Central memory CD8-positive, alpha-beta T cell (primary cell): ENCODE measurements at places on chromosomes 11 and 22.
A peak's percentile ranks its signal among the peaks of the same experiment; 100 is the strongest.

DNA sequence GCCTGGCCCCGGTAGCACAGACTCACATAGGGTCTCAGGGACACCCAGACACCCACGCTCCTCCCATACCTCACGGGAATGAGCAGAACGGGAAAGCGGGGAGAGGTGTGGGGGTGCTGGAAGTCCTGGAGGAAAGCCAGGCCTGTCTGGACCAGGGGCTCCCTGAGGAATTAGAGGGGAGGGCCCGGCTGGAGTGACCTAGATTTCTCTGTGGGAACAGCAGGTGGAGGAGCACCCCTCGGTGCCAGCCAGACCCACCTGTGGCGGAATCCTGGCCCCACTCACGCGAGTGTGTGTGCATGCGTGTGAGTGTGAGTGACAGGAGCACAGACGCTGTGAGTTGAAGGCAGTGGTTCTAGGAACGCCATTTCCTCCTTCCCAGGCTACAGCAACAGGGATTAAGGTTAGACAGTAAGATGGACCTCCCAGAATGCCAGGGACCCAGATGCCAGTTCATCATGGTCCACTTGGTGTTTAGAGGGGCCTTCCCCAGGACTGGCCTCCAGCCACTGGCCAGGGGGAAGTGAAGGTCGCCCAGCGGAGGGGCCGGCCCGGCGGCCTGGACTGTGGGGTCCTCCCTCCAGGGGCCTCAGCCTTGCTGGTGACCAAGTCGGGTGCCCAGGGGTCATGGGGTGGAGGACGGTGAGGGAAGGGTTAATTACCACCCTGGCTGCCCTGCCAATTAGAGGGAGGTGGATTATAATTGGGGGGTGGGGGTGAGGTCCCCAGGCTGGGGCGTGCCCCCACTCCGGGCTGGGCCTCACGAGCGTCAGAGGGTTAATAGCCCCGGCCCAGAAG, 1.0 kb downstream of the PKP3 start:
- H3K4me3 ChIP-seq = no peak overlapping the region
- H3K27ac ChIP-seq = no peak overlapping the region
- H3K36me3 ChIP-seq = peaks cover 2% of the 10 kb centered on the region
- no peak for DNase-seq

DNA sequence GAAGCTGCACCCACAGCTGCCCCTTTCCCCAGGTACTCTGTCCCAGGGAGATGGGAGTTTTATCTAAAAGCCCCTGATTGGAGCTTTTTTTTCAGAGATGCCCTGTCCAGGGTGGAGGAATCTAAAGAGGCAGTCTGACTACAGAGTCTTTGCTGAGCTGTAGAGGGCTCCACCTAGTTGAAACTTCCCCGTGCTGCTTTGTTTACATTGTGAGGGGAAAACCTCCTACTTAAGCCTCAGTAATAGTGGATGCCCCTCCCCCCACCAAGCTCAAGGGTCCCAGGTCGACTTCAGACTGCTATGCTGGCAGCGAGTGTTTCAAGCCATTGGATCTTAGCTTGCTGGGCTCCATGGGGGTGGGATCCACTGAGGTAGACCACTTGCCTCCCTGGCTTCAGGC, 470.1 kb upstream of the LARGE1 start:
- no peak for DNase-seq
- no peaks in the 10 kb centered on the region for H3K4me1 ChIP-seq
- no peaks in the 10 kb centered on the region for H3K27me3 ChIP-seq

DNA sequence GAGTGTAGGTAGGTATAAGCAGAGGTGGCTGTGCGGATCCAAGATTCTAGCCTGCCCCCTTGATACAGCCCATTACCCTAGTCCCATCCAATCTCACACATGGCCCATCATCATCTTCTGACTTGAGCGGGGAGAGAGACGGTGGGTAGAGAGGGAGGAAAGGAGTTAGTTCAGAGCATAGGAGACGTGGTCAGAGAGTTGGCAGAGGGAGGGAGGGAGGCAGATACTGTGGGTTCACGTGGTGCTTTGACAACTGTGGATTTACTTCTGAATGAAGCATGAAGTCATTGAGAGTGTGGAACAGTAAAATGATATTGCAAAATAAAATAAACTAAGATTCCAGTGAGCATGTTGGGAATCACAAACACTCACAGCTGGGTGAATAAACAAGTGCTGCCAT, 31.4 kb upstream of the VPREB1 start:
- H3K4me3 ChIP-seq = no peak overlapping the region
- DNase-seq = no peak
- no peaks in the 10 kb centered on the region for H3K36me3 ChIP-seq

- DNase-seq = no peak
- H3K4me3 ChIP-seq = no peak overlapping the region
Observed at GRCh38 chr22:43202756-43203410, 15.9 kb upstream of the TTLL12 start.

DNA sequence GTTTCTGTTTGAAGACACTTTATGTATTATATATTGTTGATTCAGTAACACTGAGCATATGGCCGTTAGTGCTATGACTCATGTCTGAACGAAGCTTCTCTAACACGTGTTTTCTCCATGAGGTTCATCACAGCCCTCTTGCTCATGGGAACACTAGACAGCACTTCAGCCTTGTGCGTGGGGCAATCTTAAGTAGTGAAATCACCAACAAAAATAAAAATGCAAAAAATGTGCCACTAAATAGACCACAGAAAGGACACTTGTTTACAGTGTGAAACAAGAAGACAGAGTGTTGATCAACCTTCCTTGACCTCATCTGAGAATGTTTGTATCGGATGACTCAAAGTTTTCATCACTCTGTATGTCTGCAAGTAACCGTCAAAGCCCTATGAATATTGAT, 94.5 kb downstream of the FDX1 start:
- no peak for DNase-seq
- peak overlapping the region; percentile 25 for H3K4me3 ChIP-seq
- peaks cover 74% of the 10 kb centered on the region for H3K4me1 ChIP-seq
- H3K36me3 ChIP-seq = no peaks in the 10 kb centered on the region
- H3K27me3 ChIP-seq = no peaks in the 10 kb centered on the region
- peak overlapping the region; percentile 60 for H3K27ac ChIP-seq

- no peaks in the 10 kb centered on the region for H3K4me1 ChIP-seq
- no peak for DNase-seq
Observed at GRCh38 chr11:10144954-10145353, 149.1 kb downstream of the SBF2 start.

- peak; percentile 58 for DNase-seq
- H3K4me3 ChIP-seq = peak within 1 kb of the TSS; percentile 97
- peaks cover 15% of the 10 kb centered on the region for H3K36me3 ChIP-seq
- peak within 1 kb of the TSS; percentile 97 for H3K27ac ChIP-seq
- H3K27me3 ChIP-seq = no peaks in the 10 kb centered on the region
Observed at GRCh38 chr11:33257160-33257896, at the start of gene HIPK3. HIPK3 (plus strand) TSS chr11:33257381.

GRCh38 chr11:7353100-7353499, 101.4 kb downstream of the SYT9 start:
- no peak for DNase-seq
- H3K4me1 ChIP-seq = no peaks in the 10 kb centered on the region

DNA sequence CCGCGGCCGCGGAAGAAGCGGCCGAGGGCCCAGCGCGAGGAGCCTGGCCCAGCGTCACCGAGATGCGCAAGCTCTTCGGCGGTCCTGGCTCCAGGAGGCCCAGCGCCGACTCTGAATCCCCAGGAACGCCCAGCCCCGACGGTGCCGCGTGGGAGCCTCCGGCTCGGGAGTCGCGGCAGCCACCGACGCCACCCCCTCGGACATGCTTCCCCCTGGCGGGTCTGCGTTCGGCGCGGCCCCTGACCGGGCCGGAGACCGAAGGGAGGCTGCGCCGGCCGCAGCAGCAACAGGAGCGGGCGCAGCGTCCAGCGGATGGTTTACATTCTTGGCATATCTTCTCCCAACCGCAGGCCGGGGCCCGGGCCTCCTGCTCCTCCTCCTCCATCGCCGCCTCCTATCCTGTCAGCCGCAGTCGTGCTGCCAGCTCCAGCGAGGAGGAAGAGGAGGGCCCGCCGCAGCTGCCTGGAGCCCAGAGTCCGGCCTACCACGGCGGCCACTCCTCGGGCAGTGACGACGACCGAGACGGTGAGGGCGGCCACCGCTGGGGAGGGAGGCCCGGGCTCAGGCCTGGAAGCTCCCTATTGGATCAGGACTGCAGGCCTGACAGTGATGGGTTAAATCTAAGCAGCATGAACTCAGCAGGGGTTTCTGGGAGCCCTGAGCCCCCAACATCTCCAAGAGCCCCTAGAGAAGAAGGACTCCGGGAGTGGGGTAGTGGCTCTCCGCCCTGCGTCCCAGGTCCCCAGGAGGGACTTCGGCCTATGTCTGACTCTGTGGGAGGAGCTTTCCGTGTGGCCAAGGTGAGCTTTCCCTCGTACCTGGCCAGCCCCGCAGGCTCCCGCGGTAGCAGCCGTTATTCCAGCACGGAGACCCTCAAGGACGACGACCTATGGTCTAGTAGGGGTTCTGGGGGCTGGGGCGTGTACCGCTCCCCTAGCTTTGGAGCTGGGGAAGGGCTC, 1.2 kb downstream of the ARHGEF17 start:
- DNase-seq = no peak
- H3K4me1 ChIP-seq = peaks cover 21% of the 10 kb centered on the region
- peaks cover 15% of the 10 kb centered on the region for H3K27me3 ChIP-seq
- no peaks in the 10 kb centered on the region for H3K36me3 ChIP-seq
- peak overlapping the region; percentile 23 for H3K4me3 ChIP-seq

GRCh38 chr11:95229199-95229992, 1.6 kb downstream of the SESN3 start:
- peak overlapping the region; percentile 89 for H3K27ac ChIP-seq
- DNase-seq = no peak
- no peak overlapping the region for H3K4me3 ChIP-seq
- no peaks in the 10 kb centered on the region for H3K27me3 ChIP-seq
- peaks cover 7% of the 10 kb centered on the region for H3K36me3 ChIP-seq

DNA sequence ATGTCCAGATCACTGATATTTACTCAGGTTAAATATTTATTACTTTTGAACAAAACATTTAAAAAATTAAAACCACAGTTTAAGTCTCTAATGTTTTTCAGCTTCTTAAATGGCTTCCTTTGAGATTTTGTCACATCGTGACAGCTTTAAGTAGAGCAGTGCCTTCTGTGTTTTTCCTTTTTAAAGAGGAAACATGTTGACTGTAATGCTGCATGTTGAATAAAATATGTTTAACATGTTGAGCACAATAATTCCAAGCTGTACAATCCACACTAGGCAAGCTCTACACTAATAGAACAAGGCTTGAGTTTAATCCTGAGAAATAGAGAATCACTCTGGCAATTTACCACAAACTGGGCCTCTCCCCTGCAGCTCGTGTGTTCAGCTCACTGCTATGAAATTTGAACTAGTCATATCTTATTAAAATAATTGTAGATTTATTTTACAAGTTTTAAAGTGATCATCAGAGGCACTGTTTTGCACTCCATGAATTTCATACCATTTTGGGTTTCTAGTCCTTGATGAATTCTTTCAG, 368.3 kb downstream of the SOX6 start:
- H3K4me1 ChIP-seq = no peaks in the 10 kb centered on the region
- DNase-seq = no peak
- no peaks in the 10 kb centered on the region for H3K36me3 ChIP-seq
- H3K27ac ChIP-seq = no peak overlapping the region
- H3K27me3 ChIP-seq = no peaks in the 10 kb centered on the region

DNA sequence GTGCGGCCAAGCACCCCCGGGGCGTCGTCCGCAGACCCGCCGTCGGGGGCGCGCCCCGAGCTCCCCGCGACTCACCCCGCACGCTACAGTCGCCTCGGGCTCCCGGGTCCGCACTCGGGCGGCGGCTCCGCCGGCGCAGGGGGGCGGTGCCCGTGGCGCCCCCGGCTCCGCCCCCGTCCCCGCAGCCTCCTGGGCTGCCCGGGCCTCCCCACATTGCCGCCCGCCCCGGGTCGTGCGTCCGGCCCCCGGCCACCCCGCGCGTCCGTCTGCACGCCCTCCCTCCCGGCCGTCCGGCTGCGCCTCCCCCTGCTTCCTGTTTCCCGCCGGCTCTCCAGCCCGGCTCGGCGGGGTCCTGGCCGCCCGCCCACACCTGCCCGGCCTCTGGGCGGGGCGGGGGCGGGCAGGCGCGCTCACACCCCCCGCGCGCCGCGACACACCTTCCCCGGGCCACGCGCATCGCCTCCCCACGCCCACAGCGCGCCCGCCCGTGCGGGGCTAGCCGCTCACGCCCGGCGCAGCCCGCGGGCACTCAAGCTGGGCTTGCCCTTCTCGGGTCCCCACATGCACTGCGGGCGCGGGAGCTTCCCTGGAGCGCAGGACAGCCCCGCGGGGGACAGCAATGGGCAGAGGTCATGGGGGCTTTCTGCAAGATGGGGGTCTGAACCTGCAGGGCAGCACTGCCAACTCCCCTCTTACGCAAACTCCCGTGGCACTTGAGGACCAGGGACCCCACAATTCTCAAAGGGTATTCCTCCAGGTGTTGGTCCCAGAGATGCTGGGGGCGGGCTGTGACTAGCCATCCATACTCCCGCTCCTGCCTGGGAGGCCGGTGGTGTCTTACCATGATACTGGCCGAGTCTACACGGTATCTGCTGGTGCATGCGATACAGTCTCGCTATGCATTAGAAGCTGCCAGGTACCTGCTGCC, at the start of gene CARD10:
TSS of gene CARD10 (minus strand) at position 148 of the 928 bp plus-strand sequence. CDS start 215 bp downstream, outside the sequence.
- peaks cover 6% of the 10 kb centered on the region for H3K4me1 ChIP-seq
- H3K27me3 ChIP-seq = peaks cover 47% of the 10 kb centered on the region
- peak within 1 kb of the TSS; percentile 71 for H3K4me3 ChIP-seq

DNA sequence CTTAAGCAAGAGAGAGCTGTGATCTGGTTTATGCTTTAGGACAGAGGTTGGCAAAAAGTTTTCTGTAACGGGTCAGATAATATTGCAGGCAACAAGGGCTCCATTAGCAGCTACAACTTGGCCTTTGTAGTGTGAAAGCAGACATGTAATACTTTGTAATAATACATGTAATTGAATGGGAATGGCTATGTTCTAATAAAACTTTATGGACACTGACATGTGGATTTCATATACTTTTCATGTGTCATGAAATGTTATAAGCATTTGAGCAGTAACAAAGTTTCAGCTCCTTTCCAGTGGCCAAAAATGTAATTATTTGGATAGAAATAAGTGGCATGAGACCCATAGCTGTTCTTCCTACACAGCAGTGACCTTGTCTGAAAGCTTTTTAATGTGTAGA, 3.1 kb downstream of the DYNC2H1 start:
- peaks cover 11% of the 10 kb centered on the region for H3K36me3 ChIP-seq
- no peak overlapping the region for H3K4me3 ChIP-seq
- no peak for DNase-seq
- H3K27me3 ChIP-seq = no peaks in the 10 kb centered on the region
- no peak overlapping the region for H3K27ac ChIP-seq

- H3K4me3 ChIP-seq = no peak overlapping the region
- H3K36me3 ChIP-seq = peaks cover 6% of the 10 kb centered on the region
- no peaks in the 10 kb centered on the region for H3K27me3 ChIP-seq
Observed at GRCh38 chr11:83036701-83037100, 35.0 kb downstream of the RAB30 start.

- H3K4me3 ChIP-seq = no peak overlapping the region
- H3K27me3 ChIP-seq = no peaks in the 10 kb centered on the region
- peaks cover 31% of the 10 kb centered on the region for H3K36me3 ChIP-seq
- peaks cover 34% of the 10 kb centered on the region for H3K4me1 ChIP-seq
Observed at GRCh38 chr11:5679811-5680210, 5.1 kb downstream of the TRIM5 start.

GRCh38 chr11:76589964-76590950, 80.3 kb downstream of the LRRC32 start:
- no peaks in the 10 kb centered on the region for H3K36me3 ChIP-seq
- no peaks in the 10 kb centered on the region for H3K27me3 ChIP-seq
- no peak overlapping the region for H3K4me3 ChIP-seq
- no peak for DNase-seq
- no peaks in the 10 kb centered on the region for H3K4me1 ChIP-seq
